ENCODE measurements at places on chromosomes 4 and X.

- peak; percentile 25 for DNase-seq
Observed at GRCh38 chrX:40096395-40097091, 1.2 kb downstream of the BCOR start.

GRCh38 chr4:178970433-178971140 is 1528.3 kb upstream of the AGA start:
- DNase-seq: no peak

GRCh38 chr4:4758681-4759080 is 100.8 kb upstream of the MSX1 start:
- no peak for DNase-seq

- no peak for DNase-seq
Observed at GRCh38 chr4:119833611-119834010, 205.0 kb upstream of the PDE5A start.

GRCh38 chr4:19711871-19712270 is 539.8 kb upstream of the SLIT2 start:
- DNase-seq: no peak

DNA sequence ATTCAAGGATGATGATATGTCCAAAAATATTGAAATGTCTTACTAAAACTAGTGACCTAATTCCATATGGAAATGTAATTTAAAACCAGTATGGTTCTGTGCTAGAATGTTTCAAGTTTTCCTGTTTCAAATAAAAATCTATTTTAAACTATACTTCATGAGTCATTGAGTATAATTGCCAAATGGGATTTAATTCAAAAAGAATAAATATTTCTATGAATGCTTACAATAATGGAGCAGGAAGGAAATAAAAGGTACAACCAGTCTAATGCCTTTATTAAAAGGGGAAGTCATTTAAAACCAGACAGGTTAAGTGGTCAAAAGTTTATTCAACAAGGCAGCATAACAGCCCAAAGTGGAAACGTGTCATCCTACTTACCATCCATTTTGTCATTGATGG is 2347.1 kb downstream of the PCDH7 start:
- DNase-seq: no peak

DNA sequence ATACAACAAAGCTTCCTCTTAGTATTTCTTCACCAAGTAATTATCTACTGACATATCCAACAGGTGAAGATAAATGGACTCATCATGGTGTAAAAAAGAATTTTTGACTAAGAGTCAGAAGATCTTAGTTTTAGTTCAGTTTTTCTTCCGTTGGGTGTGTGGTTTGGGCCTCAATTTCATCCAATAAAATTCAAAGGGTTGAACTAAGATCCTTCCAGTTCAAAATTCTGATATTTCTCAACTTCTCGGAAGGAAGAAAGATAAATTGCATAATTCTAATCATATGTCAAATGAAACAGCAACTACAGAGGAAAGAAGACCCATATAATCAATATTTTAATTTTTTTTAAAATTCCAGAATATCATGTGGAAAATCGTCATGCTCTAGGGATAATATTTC is 192.7 kb downstream of the SPRY1 start:
- no peak for DNase-seq

DNA sequence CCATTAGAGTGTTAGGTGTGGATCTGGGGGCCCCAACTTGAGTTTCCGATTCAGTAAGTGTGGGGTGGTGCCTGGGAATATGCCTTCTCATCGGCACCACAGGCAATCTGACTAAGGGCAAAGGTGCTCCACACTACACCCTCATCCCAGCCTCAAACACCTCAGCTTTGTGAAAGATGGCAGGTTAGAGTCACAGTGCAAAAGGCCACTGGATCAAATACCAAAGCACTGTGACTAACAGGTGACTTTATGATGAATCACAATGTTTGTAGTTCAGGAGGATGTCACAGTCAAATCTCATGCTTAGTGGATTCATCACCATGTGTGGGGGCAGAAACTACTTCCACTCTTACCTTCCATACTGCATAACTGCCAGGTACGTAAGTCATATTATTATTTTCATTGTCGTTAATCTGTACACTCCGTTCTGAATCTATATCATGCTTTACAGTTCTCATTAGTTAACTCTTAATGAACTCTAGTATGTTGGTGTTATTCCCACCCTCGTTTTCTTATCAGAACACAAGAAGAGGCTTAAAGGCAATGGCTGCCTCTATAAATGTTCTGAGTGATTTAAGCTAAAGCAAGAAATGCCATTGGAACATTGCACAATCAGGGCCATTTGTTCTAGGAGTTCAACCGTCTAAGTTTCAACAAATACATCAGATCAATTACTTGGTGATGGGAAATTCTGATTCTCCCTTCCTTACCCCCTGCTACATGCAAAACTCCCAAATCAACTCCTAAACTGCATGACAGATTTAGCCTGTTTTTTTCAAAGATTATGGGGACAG is 50.2 kb downstream of the PRKG2 start:
- no peak for DNase-seq

DNA sequence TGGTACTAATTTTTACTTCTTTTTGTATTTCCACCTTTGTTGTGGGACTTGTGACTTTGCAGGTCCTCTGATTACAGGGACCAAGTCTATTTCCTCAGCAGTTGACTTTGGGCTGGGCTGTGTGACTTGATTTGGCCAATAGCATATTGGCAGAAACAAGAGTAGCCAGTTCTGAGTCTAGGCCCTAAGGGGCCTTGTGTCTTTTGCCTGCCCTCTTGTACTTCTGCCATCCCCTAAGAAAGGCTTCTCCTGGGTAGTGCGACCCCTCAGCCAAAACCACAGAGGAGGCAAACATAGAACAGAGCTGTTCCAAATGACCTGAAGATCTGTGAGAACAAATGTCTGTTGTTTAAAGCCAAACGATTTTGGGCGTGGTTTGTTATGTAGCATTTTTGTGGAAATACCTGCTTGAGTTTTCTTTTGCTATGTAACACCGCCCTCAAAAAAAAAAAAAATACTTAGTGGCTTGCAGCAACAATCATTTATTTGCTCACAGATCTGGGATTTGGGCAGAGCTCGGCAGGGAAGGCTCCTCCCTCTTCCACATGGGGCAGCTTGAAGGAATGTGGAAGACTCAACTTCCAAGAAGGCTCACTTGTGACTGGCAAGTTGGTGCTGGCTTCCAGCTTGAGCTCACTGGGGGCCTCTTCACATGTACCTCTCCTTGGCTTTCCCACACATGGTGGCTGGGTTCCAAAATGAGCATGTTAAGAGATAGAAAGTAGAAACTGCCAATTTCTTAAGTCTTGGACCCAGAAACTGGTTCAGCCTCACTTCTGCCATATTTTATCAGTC is 423.0 kb upstream of the CNKSR2 start:
- no peak for DNase-seq
